Activated T-cell treated with anti-CD3 and anti-CD28 coated beads, Interleukin-2, amount 50 U/mL, for 24 hours (primary cell): ENCODE measurements at places on chromosomes 16 and 17.
A peak's percentile ranks its signal among the peaks of the same experiment; 100 is the strongest.

DNA sequence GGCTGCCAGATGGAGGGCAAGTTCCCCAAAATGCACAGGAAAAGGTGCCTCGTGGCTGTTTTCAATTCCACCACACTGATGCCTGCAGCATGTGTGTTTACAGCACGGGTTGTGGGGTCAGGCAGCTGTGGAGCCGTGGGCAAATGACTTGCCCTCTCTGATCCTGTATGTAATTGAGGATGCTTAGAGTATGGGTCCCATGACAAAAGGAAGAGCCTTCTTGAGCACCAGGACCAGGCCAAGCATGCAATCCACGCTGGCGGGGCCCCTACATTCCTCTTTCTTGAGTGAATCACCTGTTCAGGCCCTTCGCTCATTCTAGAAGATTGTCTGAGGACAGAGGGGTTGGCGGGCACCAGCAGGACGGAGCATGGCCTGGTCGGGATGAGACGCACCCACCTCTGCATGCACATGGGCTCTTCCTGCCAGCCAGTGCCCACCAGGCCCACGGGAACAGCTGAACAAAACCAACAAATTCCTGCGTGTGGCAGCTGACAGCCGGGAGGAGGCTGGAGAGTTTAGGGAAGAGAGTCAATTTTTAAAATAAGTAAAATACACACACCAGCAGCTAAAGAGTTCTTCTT, 1.4 kb upstream of the CTRB2 start:
- no peak for DNase-seq

DNA sequence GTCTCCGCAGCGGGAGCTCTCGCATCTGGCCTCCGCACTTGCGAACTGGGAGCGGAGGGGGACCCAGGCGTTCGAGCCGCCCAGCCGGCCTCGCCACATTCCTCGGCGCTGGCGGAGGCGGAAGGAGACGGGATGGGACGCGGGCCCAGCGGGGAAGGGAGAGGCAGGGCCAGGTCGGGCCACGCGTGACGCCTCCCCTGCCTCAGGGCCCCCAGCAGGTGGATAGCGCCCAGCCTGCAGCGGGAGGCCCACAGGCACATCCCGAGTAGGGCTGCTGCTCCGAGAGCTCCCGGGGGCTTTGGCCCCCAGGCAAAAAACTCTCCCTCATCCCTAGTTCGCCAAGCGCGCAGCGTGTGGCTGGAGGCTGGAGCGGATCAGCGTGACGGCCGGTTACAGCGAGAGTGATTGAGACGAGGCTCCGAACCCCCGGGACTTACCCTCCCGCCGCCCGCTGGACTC, 800 bp downstream of the PLEKHH3 start:
- DNase-seq, result peak; percentile 57

DNA sequence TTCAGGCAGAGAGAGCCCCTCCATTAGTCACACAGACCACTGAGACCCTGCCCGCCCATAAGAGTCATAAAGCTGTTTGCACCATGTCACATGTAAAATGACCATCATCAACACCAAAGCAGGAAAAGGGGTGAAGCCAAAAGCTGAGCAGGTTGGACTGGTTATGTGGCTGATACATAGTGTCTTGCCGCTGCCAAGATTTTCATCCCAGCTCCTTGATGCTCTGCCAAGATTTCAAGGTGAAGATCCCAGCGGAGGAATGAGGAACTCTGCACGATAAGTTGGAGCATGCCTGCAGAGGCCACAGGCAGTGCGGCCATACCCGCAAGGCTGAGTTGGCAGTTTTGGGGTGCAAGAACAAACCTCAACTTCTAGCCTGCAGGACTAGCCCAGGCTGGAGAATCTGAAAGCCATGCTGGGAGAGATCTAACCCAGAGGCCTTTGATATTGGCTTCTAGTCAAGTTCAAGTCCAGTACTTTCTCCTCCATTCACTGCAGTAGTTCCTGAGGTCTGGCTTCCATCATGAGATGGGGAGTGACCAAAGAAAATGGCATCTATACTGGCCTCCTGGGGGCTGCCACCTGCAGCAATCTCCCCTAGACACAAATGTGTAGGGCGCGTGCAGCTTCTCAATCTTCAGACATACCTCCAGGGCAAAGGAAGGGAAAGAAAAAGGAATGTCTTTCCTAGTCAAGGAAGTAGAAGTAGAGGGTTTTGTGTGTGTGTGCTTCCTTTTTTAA, 79.7 kb upstream of the NOL11 start:
- DNase-seq, result no peak

DNA sequence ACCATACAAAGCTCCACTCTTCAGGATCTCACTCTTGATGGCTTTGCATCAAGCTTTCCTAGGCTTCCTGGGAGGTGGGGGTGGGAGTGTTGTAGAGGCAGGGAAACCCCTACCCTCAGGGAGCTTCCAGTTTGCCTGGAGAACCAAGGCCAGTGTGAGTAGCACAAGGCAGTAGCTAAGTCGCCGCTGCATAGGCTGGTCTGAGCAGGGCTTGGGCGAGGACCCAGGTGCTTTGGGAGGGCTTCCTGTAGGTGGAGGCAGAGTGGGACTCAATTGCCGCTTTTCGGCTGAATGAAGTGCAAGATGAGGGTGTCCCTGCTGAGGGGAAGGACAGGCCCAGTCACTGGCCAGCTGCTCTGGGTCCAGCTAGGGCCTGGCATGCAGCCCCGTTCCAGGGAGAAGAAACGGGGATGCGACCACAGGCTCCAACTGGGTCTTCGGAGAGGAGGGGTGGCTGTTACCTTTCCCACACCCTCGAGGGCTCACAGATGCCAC, 3.9 kb downstream of the CD79B start:
- no peak for DNase-seq

GRCh38 chr16:87098976-87099720, 218.0 kb downstream of the C16orf95 start:
- no peak for DNase-seq

GRCh38 chr17:48701864-48702532, 20.3 kb downstream of the PRAC1 start:
- DNase-seq, result no peak

- DNase-seq, result no peak
Observed at GRCh38 chr17:35870906-35871819, 2.5 kb upstream of the HEATR9 start.

- peak; percentile 83 for DNase-seq
Observed at GRCh38 chr16:84726079-84726668, 26.4 kb downstream of the USP10 start.

GRCh38 chr16:31572821-31573220, 45.1 kb downstream of the AHSP start:
- no peak for DNase-seq

- no peak for DNase-seq
Observed at GRCh38 chr17:13460261-13461000, 141.3 kb downstream of the HS3ST3A1 start.

DNA sequence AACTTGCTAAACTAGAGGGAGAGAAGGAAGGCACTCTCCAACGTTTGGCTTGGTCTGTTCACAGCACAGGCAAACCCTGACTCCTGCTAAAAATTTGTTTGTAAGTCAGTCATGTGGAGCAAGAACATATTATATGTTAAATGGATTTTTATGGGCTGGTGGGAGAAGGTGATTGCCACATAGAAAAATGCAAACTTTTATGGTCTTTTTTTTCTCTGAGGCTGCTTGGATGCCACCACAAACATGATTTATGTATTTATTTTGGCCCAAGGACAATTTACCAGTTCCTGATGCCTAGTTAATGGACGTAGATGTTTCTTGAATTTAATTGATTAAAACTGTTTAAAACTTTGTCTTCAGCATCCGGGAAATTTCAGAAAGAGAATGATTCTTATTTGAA, 274.2 kb upstream of the MYOCD start:
- DNase-seq, result no peak
